T47D (cell line): ENCODE measurements at places on chromosomes 5 and 9.

- DNase-seq: no peak
Observed at GRCh38 chr5:137035480-137035878, 463.6 kb downstream of the SPOCK1 start.

DNA sequence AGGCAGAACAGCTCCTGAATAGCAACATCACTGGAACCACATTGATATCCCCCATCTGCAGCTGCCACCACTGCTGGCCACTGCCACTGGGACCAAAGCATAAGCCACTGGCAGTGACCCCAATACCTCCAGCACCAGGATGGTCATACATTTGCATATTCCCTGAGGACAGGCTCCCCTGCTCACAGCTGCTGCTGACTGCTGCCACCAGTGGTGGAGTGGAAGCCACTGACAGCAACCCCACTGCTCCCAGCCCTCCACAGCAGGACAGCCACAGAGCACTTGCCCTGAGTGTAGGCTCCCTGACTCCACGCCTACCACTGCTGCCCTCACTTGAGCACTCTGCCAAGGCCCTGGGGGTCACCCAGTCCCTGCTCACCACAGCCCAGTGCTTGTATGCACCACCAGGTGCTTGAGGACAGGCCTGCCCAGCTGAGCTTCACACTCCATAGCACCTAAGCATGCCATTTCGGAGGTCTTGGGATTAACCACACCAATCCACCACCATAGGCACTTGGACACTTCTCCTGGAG is 327.4 kb upstream of the RPS23 start:
- DNase-seq: no peak

GRCh38 chr9:121059998-121060636 is 10.0 kb upstream of the C5 start:
- peak; percentile 38 for DNase-seq

DNA sequence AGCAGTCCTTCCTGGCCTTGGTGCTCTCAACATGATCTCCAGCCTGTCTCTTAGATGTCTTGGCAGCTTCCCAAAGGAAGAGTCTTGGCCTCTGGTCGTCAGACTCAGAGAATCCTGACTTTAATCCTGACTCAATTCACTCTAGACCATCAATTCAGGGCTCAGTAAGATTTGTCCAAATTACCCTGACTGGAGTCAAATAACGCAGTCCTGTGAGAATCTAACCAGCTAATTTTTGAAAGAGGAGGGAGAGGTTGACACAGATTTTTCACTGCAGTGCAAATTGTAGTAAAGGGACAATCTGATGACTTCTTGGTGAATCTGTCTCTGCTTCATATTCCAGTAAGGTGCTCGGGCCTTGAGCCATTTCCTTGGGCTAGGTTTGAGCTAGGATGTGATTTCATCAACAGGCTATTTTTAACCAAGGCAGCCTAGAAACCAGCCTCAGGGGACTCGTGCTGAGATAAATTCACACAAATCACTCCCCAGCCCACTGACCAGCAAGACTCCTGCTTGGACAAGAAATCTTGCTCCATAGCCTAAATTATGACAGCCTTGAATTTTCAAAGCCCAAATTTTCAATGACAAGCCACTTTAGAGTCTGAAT is 257.4 kb downstream of the ENC1 start:
- DNase-seq: no peak

- DNase-seq: no peak
Observed at GRCh38 chr9:123211081-123211480, 57.3 kb downstream of the STRBP start.

DNA sequence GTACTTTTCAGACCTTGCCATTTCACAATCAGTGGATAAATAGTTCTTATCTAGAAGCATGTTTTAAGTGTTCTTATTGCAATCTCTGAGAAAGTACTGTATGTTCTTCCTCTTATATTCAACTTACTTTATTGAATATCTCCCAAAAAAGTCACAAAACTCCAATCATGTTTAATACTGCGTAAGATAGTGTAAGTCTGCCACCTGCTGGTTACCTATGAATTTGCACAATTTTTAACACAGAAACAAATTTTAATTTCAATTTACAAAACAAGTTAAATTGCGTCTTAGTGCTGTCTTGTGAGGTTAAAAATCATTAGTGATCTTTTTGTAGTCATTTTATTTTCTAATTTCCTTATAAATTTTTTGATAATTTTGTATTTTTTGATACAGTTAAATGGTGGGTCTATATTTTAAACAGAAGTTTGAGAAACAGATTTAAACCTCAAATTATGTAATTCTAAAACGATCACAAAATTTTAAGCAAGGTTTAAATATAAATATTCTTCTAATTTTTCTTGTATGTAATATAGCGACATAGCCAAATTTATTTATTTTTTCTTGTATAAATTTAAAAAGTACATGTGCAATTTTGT is 115.8 kb downstream of the EMB start:
- peak; percentile 56 for DNase-seq

DNA sequence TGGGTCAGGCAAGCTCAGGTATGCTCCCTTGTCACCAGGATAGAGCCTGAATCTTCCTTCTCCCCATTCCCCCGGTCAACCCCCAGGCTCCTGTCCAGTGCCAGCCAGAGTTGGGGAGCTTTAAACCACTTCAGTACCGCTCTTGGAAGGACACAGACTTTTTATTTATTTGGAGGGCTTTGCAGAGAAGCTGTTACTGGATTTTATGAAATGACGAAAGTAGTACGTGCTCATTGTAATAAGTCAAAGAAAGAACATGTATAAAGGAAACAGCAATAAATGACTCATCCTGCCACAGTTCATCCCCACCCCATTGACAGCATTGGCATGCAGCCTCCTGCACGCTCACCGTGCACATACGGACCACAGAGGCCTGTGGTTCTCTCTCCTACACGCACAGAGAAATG is 230.3 kb downstream of the AUH start:
- DNase-seq: no peak

GRCh38 chr9:90578126-90578815 is 64.4 kb downstream of the DIRAS2 start:
- peak; percentile 72 for DNase-seq

DNA sequence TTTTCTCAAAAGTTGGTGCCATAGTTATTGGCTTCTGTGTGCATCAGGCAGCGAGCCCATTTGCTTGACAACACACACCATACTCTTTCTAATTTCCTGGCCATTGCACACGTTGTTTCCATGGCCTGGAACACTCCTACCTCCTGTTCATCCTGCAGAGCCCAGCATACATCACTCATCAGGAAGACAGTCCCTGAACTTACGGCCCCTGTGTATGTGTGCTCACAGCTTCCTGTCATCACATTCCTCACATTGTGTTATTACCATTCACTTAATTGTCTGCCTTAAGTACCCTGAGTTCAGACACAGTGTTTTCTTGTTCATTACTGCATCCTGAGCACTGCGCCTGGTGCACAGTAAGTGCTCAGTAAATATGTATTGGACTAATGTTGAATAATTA is 355.9 kb downstream of the PRELID2 start:
- no peak for DNase-seq

DNA sequence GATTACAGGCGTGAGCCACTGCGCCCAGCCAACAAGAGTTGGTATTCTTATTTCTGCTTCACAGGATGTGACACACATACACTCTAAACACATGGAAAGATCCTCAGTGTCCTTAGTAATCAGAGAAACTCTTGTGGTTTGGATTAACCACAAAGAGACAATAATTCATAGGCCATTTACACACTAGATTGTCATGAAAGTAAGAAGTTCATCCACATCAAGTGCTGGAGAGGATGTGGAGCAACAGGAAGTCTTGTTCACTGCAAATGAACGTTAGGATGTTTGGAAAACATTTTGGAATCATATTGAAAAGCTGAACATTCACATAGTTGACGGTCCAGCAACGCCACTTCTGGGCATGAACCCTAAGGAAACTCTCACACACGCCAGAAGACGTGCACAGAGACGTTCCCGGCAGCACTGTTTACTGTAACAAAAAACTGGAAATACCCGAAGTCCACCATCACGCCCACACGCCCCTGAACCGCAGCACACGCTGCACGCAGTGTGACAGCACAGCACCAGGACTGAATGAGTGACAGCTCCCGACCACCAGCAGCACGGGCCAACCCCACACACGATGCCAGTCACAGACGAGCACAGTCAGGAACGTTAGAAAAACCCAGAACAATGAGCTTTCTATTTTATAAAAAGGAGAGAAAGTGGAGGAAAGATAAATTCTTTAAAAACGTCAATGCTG is 87.6 kb downstream of the COL23A1 start:
- DNase-seq: no peak

DNA sequence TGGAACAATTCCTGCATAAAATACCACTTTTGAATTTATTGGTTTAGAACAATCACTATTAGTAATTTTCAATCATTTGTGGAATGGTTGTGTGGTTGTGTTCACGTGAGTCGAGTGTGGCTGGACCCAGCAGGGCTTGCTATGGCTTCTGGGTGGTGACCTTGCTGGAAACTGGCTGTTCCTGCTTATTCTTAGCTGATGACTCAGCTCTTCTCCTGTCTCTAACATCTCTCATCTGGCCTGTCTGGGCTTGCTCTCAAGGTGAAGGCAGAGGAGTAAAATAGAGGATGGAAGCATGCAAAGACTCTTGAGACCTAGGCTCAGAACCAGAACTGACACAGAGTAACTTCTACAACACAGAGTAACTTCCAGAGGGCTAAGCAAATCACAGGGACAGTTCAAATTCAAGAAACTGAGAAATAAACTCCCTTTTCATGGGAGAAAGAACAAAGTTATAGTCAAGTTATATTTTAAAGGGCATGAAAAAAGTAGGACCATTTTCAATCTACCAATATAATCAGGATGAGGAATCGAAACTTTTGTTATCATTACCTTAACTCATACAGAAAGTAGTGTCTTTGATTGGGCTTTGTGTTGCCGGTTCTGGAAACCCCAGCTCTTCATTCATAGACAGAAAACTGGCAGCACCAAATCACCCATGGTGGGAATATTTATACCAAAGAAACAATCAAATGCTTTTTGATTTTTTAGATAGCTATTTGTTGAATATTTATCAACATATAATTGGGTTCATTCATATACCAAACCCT is 665.1 kb downstream of the CDH18 start:
- DNase-seq: no peak

DNA sequence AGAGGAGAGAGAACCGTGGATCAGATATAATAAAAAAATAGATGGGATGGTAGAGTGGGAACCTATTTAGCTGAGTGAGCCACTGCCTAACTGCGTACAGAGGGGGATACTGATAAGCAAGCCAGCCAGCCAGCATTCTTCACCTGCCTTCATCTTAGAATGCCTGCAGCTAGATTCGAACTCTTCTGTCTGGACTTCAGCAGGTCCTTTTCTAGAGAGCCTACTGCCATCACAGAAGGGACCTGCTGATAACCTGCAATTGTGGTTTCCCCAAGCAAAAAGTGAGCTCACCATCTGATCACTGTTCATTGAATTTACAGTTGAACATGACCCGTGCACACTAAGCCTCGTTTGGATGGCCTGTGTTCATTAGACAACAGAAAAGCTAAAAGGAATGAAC is 109.4 kb downstream of the CDC42SE2 start:
- no peak for DNase-seq

- DNase-seq: no peak
Observed at GRCh38 chr5:159929176-159929575, 12.9 kb downstream of the ADRA1B start.

DNA sequence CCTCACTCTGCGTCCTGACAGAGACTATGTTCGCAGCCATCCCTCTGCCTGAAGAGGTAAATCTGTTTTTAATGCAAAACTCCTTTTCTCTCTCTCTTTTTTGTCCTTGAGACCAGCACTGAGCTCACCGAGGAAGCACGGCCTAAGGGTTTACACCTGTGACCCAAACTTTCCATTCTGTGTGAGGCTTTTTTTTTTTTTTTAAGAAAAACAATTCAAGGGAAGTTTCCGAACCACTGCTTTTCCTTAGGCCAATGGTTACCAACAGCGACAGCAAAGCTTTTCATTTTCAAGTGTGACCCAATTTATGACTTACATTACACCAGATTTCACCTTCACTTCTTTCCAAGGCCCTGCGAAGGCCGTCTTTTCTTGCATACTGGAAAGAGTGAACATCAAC is 205.9 kb downstream of the EFNA5 start:
- no peak for DNase-seq

DNA sequence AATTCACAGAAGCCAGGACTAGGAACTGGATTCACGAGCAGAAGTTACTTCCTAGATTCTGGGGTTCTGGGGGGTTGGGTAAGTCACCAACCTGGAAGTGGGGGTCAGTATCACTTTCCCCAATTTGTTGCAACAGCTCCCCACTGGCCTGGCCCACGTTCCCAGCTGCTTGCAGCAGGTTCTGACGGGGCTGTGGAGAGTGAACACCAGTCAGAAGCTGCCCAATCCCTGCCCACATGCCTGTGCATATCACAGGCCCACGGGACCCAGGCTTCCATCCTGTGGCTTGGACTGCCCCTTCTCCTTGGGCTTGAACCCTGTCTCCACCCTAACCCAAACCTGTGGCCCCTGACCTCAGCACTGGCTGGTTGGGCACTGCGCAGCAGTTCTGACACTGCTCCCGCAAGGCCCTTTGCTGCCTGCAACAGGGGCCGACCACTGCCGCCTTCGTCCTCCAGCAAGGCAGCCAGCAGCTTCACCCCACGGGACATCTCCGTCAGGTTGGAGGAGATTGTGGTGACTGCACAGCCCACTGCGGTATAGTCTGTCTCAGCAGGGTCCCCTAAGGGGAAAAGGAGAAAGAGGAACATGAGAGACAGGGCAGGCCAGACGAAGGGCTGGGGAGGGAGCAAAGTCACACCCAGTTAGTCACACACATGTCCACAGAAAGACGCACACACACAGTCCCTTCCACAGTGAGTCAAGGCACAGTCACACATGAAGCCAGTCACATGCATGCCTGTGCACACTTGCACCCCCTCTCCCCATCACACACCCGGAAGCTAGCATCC is 13.1 kb downstream of the TLN1 start:
- DNase-seq: no peak

- DNase-seq: no peak
Observed at GRCh38 chr9:26856413-26857032, 36.1 kb downstream of the CAAP1 start.
